ENCODE measurements at places on chromosomes 13 and 19. TPM values are rescaled to one million over a fixed set of nuclear protein-coding genes. Genes with fewer than 3 reads are reported as not detected.

FUT2 gene
- not detected for total RNA-seq

EPS8L1 gene
- 9.8 TPM for total RNA-seq

GRCh38 chr13:99830931-99831330 is 140.6 kb downstream of the ZIC5 start:
- DNase-seq, result no peak

PSG11 gene
- 0.17 TPM for total RNA-seq
